ENCODE measurements at places on chromosomes 7 and 10. TPM values are rescaled to one million over a fixed set of nuclear protein-coding genes. Genes with fewer than 3 reads are reported as not detected.

DNA sequence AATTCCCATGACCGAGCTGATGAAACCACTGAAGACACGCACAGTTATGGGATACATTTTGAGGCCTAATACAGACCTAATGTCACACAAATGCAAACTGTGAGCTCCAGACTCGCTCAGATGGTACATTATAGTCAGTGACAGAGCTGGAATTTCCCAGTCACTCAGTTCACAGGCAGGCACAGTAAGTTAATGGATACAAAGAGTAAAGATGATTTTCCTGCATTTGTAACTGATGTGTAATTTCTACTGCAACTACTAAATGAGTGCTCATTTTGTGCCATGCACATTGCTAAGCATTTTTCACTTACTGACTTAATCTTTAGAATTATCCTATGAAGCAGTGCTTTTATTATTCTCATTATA is 56.5 kb downstream of the ENO4 start:
- DNase-seq: no peak

GRCh38 chr7:82286096-82286797 is 157.3 kb downstream of the CACNA2D1 start:
- no peak for DNase-seq

Gene HMX3
- total RNA-seq: not detected

DNA sequence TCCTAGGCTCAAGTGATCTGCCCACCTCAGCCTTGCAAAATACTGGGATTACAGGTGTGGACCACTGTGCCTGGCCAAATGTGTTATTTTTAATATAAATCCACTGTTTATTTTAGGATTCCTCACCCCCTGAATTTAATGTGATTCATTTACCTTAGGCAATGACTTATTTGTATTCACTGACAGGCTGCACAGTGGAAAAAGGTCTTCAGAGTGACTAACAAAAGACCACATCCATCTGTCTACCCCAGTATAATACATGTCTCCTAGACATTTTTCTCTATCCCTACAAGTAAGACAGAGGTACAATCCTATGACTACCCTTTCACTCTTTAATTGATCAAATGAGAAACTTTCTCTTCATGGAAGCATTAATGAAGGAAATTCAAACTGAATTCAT is 230.2 kb downstream of the AHR start:
- DNase-seq: no peak

DNA sequence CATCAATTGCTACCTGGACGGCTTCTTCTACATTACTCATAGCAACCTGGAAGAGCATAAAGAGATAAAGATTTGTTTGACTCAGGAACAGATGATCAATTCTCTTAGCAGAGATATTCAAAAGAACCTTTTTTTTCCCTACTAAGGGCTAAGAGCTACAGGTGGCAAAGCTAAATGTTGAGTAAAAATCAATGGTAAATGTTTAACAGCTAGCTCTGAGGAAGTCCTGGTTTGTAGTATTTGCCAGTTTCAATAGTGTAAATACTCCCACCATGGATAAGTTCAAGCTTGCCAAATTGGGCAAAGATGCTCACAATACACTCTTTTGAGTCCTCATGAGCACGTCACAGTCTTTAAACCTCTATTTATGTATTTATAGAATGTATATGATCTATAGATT is 64.0 kb downstream of the AKR1E2 start:
- DNase-seq: no peak

Gene HK1
- total RNA-seq: 168 TPM

Gene OR2A12
- total RNA-seq: not detected

DNA sequence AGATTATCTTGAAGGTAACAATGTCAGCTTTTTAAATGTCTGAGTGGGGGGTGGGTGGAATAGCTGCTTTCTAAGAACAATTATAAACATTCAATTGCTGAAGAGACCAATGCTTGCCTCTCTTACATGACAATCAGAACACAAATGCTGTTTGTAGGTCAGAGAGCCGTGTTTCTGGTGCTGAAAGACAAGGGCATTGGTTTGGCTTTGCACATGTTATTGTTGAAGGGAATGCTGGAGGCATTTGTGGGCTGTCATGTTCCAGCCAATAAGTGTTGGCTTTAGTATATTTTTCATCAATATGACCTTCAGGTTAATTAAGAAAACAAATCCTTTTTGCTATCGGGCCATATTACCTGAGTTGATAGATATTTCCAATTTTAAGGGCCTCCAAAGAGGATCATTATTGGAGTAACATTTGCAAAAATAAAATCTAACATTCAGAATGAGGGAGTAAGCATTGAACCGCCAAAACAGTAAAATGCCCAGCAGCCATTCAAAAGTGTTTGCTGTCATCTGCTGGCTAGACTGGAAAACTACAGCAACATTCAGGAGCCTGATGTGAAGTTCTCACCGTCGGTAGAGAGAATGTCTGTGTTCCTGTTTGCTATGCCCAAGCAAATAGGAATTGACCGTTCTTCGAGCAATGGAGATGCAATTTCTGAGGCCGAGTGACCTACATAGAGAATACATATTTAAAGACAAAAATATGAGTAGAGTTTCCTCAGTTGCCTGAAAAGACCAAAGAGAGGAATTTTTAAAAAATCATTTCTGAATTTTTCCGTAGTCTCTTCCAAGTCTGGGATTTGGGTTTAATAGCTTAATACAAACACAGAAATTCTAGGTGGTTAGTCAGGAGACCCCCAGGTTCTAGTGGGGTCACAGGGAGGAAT is 118.9 kb downstream of the APBB1IP start:
- no peak for DNase-seq

- DNase-seq: no peak
Observed at GRCh38 chr7:38950309-38950708, 27.4 kb upstream of the POU6F2 start.

DNA sequence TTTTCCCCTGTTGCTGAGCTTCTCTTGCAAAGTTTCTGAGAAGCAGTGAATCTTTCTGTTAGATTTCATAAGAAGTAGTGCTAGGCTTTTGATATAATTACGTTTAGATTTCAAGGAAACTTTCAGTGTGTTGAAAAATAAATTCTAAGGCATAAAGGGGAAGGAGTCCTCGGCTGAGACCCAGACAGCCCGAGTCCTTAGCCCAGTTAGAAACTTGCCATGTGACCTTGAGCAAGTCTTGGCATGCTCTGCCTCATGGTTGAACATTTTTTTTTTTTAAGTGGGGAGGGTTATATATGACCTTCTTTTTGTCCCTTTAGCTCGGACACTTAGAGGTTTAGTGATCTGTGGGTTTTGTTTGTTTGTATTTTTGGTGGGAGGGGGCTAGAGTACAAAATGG is 117.5 kb downstream of the TCF7L2 start:
- DNase-seq: no peak

DNA sequence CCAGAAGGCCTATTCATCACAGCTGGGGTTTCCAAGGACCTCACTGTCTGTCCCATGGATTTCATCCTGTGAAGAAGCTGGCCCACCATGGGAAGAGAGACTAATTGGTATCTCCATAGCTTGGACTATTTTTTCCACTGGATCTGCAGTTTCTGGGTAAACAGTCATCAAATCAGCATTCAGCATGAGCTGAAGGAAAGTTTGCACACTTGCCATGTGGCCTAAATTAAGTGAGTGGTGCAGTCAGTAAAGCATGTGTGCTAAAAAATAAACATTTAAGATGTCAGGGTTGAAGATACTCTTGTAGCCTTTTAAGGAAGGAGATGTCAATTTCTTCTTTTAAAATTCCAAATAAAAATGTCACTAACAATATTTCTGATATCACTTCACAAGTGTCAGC is 381.1 kb upstream of the ZMIZ1 start:
- DNase-seq: no peak

- DNase-seq: no peak
Observed at GRCh38 chr7:154647625-154648024, 355.3 kb downstream of the PAXIP1 start.

DNA sequence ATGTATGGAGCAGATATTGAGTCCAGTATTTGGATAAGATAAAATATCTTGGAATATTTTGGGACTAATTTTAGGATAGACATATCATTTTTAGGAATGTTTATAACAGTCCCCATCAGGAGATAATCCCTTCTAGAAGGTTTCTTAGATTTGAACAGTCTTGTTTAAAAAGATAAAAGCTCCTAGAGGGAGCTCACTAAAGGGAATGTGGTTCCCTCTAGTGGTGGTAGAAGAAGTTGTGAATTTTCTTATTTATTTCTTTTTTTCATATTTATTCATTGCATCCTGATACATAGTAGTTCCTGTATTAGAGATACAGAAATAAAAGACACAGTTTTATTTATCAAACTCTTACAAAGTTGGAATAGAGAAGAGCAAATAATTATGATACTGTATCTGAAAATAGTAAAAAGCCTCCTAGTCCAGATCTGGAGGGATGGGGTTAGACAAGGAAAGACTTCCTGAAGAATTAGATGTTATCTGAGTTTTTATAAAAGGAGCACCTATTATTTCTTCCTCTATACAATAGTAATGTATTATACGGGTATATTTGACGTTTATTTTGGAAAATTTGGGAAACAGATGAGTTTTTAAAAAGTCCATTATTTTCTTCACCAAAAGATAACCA is 24.5 kb upstream of the KLF14 start:
- no peak for DNase-seq

DNA sequence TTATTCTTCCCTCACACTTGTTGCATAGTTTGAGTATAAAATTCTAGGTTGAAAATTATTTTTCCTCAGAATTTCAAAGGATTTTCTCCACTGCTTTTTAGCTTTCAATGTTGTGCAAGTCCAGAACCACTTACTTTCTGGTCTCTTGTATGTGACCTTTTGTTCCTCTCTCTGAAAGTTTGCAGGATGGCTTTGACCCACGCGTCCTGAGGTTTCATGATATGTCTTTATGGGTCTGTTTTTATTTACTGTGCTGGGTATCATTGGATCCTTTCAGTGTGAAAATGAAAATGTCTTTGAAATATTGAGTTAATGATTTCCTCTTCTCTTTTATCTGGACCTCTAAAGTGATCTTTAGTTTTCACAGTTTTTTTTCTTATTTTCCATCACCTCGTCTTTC is 38.5 kb downstream of the C1GALT1 start:
- no peak for DNase-seq

Gene CYP2C18
- not detected for total RNA-seq

Gene TSPAN15
- total RNA-seq: 9.5 TPM

Gene LRRD1
- not detected for total RNA-seq

DNA sequence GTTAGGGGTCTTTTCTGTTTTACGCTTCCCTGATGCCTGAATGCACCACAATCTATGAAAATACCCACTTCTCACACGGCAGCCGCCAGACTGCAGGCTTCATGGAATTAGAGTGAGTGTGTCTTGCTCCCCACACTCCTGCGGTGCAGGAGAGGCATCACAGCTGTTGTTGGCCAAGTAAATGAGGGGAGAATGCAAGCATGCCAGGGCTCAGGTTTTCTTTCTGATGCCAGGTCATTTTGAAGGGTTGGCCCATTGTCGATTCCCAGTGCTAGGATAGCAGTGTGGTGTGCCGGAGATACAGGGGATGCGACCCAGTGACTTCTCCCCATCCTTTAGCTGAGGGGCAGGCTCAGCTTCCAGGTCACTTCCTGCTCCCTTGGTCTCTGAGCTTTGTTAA is 16.3 kb downstream of the CXCL12 start:
- DNase-seq: no peak

Gene TAS2R60
- total RNA-seq: not detected

Gene OR2A5
- not detected for total RNA-seq

Gene OR2A42
- not detected for total RNA-seq
